ENCODE measurements at places on chromosomes 11 and 22.

DNA sequence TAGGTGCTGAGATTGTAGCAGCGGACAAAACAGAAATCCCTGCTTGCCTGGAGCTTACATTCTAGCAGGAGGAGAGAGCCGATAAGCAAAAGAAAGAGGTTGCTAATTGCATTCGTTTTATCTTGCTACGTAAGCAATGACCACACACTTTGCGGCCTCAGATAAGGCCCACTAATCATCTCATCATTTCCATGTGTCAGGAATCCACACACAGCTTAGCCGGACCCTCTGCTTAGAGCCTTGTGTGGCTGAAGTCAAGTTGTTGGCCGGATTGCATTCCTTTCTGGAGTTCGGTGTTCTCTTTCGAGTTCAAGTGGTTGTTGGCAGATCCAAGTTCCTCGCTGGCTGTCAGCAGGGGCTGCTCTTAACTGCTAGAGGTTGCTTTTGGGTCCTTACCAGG, 101.6 kb downstream of the CHST1 start:
- DNase-seq = no peak

- DNase-seq = peak; percentile 47
Observed at GRCh38 chr11:65078151-65078550, 5.7 kb downstream of the CDCA5 start.

DNA sequence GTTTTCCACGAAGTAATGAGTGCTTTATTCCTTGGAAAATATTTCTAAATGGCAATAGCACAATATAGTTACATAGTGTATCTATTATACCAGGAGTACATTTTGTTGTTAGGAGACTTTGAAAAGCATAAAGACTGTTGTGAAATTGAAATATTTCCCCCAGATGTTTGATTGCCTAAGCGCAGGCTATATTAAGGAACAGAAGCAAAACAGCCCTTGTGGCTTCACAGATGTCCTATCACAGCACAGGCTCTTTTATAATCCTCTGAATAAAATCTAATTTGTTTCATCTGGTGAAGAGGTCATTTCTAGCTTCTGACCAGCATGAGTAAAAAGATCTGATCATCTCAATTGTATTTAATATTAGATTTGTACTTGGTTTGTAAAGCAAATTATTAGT, 48.2 kb downstream of the BSX start:
- no peak for DNase-seq

GRCh38 chr11:38990139-38990538, 2392.1 kb upstream of the RAG2 start:
- no peak for DNase-seq

DNA sequence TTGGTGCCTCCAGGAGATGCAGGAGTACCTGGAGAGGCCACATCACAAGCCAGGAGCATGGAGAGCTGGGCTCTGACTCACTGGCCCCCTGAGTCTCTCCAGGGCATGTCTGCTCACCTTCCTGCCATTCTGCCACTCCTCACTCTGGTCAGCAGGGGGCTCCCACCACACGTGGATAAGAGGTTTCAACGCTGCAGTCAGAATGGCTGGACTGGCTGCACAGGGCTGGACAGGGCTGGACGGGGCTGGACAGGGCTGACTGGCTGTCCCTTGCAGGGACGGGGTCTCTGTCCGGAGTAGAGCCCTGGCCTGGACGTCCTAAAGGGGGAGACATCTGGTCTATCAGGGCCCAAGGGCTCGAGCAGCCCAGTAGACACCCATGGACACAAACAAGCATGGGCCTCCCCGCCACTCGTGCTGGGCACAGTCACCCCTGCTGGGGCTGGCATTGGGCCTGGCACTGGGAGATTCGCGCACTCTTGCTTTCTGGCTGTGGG, 34.6 kb downstream of the CYTH4 start:
- peak; percentile 49 for DNase-seq

DNA sequence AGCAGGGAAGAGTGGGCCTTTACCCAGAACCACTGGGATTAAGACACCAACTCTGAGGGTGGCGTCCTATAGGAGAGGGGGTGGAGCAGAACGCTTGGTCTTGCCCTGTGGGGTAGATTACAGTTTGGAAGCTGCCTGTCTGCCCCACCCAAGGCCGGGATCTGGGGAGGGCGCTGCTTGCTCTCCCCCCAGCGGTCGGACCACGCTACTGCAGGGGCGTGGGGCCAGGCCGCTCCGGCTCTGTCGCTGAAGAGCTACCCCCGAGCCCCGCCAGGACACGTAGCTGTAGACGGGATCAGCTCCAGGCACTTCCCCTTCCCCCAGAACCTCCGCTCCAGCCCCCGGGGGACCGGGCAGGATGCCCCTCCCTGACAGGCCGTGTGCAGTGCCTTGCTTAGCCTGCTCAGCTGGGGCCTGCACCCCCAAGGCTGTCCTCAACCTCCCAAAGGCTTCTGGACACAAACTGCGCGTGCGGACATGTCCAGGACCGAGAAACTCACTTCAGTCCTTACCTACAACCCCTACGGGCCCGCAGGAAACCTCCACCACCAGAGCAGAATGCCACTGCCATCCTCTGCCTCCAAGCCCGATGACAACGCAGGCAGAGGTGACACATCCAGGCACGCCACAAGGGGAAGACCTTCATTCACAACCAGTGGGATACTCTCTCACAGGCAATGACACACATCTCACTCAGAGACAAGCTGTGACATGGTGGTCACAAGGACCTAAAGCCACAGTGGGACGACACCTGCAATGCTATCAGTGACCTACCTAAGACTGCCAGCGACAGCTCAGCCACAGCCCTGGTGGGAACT, 3.6 kb downstream of the AHNAK start:
- DNase-seq = no peak

- no peak for DNase-seq
Observed at GRCh38 chr22:29454276-29454675, 15.9 kb downstream of the RFPL1 start.

DNA sequence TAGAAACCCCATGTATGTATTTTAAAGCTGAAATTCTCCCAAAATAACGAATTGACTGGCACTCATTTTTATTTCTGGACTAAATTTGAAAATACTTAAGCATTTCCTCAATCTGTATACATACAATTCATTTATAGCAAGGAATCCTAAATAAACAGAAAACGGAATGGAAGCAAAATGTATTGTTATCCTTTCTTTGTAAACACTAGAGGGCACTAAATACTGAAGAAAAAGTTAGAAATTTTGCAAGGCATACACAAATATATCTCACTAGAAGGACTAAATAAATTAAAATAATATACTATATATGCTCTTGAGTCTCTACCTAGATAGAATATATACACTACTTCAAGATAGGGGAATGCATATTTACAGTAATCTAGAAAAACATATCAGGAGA, 23.1 kb upstream of the ANO5 start:
- DNase-seq = no peak

GRCh38 chr22:25747245-25747944, 5.4 kb downstream of the MYO18B start:
- no peak for DNase-seq

DNA sequence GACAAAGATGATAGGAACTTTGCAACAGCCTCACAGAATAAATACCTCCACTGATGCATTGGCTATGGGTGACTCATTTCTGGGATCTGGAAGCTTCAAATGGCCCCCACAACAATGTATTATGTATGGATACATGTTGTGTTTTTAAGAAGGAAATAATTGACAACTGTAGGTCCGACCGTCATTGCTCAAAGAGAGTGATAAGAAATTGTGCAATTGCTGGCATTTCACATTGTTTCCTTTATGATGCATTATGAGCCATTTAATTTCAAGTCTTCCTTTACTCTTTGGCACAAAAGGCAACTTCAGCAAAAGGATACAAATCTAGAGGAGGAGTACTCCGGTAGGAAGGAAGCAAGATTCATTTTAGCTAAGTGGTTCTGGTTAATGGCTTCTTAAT, 2.0 kb downstream of the ANO3 start:
- no peak for DNase-seq

GRCh38 chr11:123217897-123218296, 22.8 kb upstream of the CLMP start:
- DNase-seq = no peak
